ENCODE measurements at places on chromosomes 5 and 9. TPM values are rescaled to one million over a fixed set of nuclear protein-coding genes. Genes with fewer than 3 reads are reported as not detected.

Gene ATOSB
- polyA plus RNA-seq, result 12.9 TPM

Gene KIAA0825
- 0.55 TPM for polyA plus RNA-seq

Gene ANKRD31
- polyA plus RNA-seq, result 0.08 TPM

DNA sequence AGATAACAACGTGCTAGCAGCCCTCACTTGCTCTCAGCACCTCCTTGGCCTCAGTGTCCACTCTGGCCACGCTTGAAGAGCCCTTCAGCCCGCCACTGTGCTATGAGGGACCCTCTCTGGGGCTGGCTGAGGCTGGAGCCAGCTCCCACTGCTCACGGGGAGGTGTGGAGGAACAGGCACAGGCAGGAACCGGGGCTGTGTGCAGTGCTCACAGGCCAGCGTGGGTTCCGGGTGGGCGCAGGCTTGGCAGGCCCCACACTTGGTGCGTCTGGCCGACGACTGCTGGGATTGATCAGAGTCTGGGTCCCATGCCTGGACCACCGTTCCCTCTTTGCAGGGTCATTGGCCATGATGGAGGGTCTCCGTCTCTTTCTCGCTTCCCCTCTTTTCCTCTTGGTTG is 194.3 kb upstream of the GRAMD2B start:
- no peak for DNase-seq

- no peak for DNase-seq
Observed at GRCh38 chr9:19114680-19115270, 12.1 kb upstream of the HAUS6 start.

- DNase-seq, result no peak
Observed at GRCh38 chr9:71072587-71072986, 48.8 kb downstream of the TRPM3 start.

- DNase-seq, result no peak
Observed at GRCh38 chr5:35819026-35819425, 37.7 kb upstream of the IL7R start.

GRCh38 chr5:137563646-137564397 is 64.7 kb upstream of the SPOCK1 start:
- no peak for DNase-seq

GRCh38 chr9:69086312-69086711 is 50.8 kb downstream of the FXN start:
- DNase-seq, result no peak

DNA sequence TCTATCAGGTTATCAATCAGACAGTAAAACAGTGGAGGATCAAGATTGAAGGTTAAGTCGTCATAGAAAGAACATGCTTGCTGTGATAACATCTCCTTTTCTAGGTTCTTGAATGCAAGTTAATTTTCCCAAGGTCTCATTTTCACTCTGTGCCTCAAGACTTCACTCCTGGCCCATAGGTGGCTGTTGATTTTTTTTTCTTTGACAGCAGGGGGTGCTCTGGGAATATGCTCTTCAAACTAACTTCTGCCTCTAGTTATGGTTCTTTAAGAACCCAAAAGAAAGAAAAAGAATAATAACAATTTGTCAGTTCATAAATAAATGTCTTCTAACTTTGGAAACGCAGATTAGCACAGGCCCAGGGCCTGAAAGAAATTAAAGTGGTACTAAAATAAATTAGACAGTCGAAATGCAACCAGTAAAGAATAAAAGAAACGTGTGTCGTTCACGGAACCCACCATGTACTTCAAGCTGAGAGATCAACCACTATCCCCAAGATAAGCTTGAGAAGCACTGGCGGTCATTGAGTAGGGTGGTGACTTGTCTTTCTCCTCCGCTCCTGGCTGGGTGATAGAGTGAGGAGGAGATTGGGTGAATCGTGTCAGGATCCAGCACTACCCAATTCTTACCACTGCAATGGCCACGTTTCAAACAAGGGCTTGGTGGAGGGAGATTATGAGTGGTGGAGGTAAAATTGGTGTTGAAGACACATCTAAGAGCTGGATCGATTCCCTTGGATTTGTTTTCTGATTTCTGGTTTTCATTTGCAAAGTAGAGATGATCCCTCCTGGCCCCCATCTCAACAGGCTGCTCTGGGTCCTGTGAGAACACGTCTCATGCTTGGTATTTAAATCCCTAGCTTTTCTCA is 93.4 kb upstream of the IRX4 start:
- DNase-seq, result no peak

GRCh38 chr9:84772511-84772910 is 103.0 kb downstream of the NTRK2 start:
- no peak for DNase-seq

- no peak for DNase-seq
Observed at GRCh38 chr5:40790947-40791593, 7.1 kb downstream of the PRKAA1 start.
